IMR-90 (cell line): ENCODE measurements at places on chromosomes 6 and 20. TPM values are rescaled to one million over a fixed set of nuclear protein-coding genes. Genes with fewer than 3 reads are reported as not detected.

DST gene
- 452 and 544 TPM in 2 replicates for total RNA-seq

HFE gene
- 13.6 and 14.9 TPM in 2 replicates for total RNA-seq

SF3B5 gene
- total RNA-seq, result 227 and 242 TPM in 2 replicates

IPCEF1 gene
- total RNA-seq, result under 0.01 TPM in 2 replicates

PXDC1 gene
- 66.4 and 72.2 TPM in 2 replicates for total RNA-seq

ZNFX1 gene
- 46.7 and 60.9 TPM in 2 replicates for total RNA-seq

SNAP91 gene
- not detected in 2 replicates for total RNA-seq

SIRPB2 gene
- not detected in 2 replicates for total RNA-seq

CGA gene
- not detected in 2 replicates for total RNA-seq
